Germinal center (tissue), 1 donor: ENCODE measurements at places on chromosomes 12 and 14.

- no peak for DNase-seq
Observed at GRCh38 chr12:125314051-125314755, 249.0 kb downstream of the AACS start.

DNA sequence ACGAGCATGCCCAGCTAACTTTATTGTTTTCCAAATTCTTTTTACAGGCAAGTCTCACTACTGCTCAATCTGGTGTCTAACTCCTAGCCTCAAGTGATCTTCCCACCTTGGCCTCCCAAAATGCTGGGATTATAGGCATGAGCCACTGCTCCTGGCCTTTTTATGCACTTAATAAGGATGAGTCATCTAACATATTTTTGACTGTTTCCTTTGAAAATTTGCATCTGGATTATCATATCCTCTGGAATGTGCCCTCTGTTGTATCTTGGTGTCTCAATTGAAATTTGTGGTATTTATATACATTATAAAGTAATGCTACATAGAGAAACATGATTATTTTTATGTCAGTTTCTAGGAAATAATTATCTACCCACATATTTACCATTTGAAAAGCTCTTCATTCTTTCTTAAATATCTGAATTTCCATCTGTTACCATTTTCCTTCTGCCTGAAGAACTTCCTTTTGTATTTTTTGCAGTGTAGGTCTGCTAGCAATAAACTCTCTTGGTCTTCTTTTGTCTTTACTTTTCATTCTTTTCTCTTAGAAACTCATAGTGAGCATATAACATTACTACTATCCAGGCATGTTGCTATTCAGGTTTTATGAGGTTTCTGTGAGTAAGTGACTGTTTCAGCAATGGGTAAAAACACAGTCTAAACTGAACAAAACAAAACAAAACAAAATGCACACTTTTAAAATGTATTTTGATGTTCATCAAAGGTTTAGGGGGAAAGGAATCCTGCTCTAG is 52.8 kb upstream of the CNOT2 start:
- no peak for DNase-seq

GRCh38 chr14:50045837-50046236 is 70.5 kb downstream of the VCPKMT start:
- DNase-seq, result no peak

- DNase-seq, result no peak
Observed at GRCh38 chr14:25056688-25057078, 6.7 kb upstream of the STXBP6 start.

- DNase-seq, result no peak
Observed at GRCh38 chr14:105358140-105358846, 40.0 kb upstream of the TEX22 start.

DNA sequence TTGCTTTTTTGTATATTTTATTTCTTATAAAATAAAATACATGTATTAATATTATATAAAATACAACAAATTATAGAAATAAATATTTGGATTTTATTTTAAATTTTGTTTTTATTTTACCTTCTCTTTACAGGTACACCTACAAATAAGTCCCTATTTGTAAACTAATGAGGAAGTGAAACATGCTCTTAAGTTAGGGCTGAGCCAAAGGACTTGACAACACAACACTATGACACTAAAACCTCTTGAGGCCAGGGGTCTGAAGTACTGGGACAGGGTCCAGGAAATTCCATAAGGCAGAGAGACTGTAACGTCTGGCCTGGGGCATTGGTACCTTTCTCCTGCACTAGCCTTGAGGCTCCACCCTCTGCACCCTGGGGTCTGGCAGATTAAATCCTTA is 293.2 kb downstream of the FOXN3 start:
- DNase-seq, result peak; percentile 9

DNA sequence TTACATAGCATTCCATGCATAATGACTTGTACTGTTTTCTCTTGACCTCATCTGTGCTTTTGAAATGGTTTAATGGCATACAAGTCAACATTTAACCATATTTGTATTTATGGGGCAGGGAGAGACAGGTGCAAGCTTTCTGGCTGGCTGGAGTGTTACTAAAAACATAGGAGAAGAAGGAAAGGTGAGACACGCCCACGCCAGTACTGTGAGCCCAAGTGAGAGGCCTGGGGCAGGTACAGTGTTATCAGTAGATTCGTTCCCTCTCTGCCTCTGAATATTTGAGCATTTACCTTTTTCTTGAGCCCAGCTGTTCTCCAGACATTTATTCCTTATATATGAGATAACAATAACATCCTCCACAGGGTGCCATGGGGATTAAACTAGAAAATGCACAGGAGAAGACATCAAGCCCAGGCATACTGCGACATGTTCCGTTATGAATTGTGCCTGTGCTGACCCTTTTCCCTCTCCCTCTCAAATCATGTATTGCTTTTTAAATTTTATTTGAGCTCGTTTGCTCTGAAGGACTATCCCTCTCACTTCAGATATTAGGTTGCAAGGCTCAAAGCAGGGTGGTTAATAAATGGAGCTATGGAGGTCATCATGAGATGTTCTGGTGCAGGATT is 34.6 kb upstream of the TUBA1C start:
- no peak for DNase-seq

DNA sequence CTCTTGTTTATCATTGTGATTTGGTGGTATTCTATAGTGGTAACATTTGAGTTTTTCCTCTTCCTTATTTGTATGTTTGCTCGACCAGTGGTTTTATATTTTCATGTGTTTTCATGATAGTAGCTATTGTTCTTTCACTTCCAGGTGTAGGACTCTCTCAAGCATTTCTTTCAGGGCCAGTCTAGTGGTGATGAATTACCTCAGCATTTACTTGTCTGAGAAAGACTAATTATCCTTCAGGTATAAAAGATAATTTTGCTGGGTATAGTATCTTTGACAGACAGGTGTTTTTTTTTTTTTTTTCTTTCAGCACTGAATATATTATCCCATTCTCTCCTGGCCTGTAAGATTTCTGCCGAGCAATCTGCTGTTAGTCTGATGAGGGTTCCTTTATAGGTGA is 35.0 kb upstream of the CCND2 start:
- no peak for DNase-seq

DNA sequence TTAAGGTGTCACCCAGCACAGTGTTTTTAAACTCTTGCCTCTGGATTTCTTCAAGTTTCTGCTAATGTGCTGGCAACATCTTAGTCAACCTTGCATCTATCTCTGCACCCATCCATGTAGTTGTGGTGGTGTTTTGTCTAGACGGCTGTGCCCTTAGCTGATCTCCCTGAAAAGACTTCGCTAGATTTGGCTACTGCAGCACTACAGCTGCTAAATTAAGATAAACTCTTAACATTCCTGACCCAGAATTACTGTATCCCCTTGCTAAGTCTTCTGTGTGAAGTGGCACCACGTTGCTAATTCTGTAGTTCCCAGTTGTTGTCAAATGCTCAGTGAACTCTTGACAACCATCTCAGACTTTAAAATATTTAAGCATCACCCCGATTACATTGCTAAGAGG is 66.8 kb downstream of the SRGAP1 start:
- no peak for DNase-seq

GRCh38 chr14:64249363-64249762 is 44.8 kb downstream of the ESR2 start:
- DNase-seq, result no peak

GRCh38 chr12:30930238-30930637 is 3.7 kb downstream of the TSPAN11 start:
- no peak for DNase-seq

GRCh38 chr12:26271889-26272492 is 76.6 kb downstream of the SSPN start:
- no peak for DNase-seq

DNA sequence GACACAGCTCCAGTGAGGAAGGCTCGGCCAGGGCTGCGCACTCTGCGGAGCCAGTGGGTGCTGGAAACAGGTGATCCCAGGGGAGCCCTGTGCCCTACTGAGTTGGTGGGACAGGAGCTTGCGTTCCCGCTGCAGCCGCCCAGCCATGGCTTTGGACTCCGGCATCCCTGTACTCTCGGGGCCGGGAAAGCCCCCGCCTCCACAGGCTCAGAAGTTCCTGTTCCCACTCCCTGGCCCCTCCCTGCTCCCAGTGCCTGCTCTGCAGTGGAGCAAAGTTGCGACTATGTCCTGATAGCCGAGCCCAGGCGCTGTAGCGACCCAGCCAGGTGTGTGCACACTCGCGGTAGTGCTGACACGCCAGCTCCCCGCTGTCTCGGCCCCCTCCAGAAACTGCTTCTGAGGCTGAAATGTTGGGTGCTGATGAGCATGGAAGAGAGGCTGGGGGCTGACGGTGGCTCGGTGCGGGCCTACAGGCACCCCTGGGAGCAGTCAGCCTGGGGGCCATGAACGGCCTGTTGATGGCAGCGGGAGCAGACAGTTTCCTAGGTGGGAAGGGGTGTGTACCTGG is 344.6 kb upstream of the MGAT4C start:
- no peak for DNase-seq

GRCh38 chr12:127677537-127678131 is 589.3 kb upstream of the TMEM132C start:
- peak; percentile 18 for DNase-seq

DNA sequence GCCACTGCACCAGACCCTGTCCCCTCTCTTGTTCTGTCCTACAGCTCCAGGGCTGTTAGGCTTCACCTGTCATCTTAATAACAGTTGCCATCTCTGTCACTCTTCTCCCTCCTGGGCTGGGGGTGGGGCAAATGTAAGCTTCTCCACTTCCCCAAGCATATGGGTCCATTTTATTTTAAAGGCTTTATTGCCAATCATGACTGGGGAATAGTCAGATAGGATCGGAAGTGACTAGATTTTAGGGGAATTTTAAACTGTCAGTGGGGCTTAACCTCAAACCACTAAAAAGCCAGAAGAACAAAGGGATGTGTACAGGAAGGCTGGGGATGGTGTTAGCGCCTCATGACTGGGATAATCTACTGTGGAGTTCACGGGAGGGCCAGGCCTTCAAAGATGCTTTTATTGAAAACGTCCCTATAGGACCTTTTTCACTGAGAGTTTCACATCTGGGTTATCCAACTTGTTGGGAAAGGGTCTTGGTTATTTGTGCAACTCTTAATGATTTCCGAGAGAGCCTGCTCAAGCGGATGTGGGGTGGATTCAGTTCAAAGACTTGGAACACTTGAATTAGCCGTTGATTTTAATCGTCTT is 41.6 kb downstream of the CHST11 start:
- no peak for DNase-seq

- peak; percentile 95 for DNase-seq
Observed at GRCh38 chr14:34462132-34462893, at the start of gene SPTSSA. SPTSSA (minus strand) TSS chr14:34462240; CDS start chr14:34462207, 33 bp downstream.

GRCh38 chr12:112482733-112483132 is 64.0 kb downstream of the PTPN11 start:
- no peak for DNase-seq

GRCh38 chr14:33704481-33704880 is 246.4 kb downstream of the EGLN3 start:
- no peak for DNase-seq

- peak; percentile 57 for DNase-seq
Observed at GRCh38 chr12:754851-755562, 2.6 kb downstream of the WNK1 start.

GRCh38 chr14:75445236-75445635 is 17.4 kb downstream of the JDP2 start:
- DNase-seq, result no peak

DNA sequence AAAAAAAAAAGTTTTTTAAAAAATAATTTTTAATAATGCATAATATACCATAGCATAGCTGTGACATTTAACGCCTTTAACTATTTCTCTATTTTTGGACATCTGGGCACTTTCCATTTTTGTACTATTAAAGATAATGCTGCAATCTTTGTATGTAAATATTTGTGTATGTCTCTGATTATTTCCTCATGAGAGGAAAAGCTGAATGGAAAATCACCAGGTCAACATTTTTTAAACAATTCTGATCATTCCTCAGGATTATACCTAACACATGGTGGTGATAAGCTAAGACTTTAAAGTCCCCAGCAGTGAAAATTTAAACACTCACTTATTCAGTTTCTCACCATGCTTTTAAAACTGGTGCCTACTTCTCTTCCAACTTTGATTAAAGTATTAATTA is 31.3 kb upstream of the NR1H4 start:
- no peak for DNase-seq

GRCh38 chr12:94457311-94457710 is 2.4 kb downstream of the CEP83 start:
- no peak for DNase-seq

GRCh38 chr14:82667501-82667900 is 1133.8 kb upstream of the SEL1L start:
- DNase-seq, result no peak

GRCh38 chr12:128857133-128857763 is 4.0 kb downstream of the GLT1D1 start:
- no peak for DNase-seq

GRCh38 chr12:23888396-23889068 is 60.9 kb downstream of the SOX5 start:
- no peak for DNase-seq

- DNase-seq, result no peak
Observed at GRCh38 chr12:25723336-25723735, 170.3 kb upstream of the LMNTD1 start.
